ENCODE measurements at places on chromosomes 2 and 18. TPM values are rescaled to one million over a fixed set of nuclear protein-coding genes. Genes with fewer than 3 reads are reported as not detected.

- DNase-seq, result no peak
These were observed 8.4 kb downstream of the NCAPH start for GRCh38 chr2:96344011-96344410.

EMX1 gene
- polyA plus RNA-seq, result 37.9 TPM

TRABD2A gene
- polyA plus RNA-seq, result 0.96 TPM

DNA sequence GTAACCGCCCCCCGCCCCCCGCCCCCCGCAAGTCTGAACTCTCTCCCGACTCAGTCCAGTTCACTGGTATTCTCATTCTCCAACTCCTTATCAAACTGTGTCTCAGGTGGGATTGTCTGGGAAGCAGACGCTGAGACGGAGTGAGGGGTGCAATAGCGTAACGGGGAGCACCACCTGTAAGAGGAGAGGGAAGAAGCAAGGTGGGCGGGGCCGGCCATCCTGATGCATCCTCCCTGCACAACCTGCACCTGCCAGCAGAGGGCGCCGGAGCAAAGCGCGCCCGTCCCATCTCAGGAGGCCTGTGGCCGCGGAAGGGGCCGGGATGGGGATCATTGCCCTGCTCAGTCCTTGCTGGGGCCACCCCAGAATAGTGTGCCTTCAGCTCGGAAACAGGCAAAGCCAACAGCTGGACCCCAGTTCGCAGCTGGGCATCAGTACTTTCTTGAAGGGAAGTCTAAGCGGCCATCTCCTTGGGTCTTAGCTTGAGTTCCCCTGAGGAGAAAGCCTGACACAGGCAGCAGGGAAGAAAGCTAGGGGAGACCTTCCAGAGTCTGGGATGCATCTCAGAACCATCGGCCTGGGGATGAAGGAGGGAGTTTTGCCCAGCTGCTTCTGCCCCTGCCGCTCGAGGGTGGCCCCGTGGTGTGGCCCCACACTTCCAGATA is 208.0 kb downstream of the TFCP2L1 start:
- no peak for DNase-seq

Measured in left kidney (tissue), 8 donors.